PC-9 (cell line): ENCODE measurements at places on chromosomes 13 and 19.

DNA sequence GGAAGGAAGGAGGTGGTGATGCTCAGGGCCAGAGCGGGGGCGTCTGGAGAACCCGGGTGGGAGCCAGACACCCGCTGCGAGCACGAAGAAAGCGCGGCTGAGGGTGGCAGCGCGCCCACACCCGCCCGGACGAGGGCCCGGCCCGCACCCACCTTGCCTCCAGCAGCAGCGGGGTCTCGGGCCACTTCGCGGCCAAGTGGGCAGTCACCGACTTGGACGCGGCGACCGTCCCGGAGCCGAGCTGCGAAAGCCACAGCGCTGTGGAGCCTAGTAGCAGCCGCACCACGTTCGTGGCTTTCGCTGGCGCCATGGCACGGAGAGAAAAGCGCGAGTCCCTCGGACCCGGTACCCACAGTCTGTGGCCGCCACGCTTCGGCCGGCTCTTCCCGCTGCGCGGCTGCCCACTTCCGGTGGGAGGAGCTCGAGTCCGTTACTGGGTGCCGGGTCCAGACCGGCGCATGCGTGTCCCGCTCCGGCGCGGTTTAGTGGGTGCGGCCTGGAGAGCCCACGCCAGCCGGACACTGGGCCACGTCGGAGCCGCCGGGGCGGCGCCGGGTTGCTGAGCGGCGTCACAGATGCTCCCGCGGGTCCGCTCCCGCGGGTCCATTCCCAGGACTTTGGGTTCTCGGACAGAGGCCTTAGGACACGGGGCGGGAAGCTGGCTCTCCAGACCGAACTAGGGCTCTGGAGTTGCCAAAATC lies at the start of gene UGGT2:
UGGT2 (minus strand) TSS at position 399 of the 701 bp plus-strand sequence; CDS start at position 310, 89 bp downstream.
- peak; percentile 86 for DNase-seq

- DNase-seq: peak; percentile 32
Measured at GRCh38 chr13:113584870-113585671, 518 bp downstream of the TFDP1 start.

GRCh38 chr13:43799191-43799590 lies 12.4 kb upstream of the ENOX1 start:
- DNase-seq: no peak

DNA sequence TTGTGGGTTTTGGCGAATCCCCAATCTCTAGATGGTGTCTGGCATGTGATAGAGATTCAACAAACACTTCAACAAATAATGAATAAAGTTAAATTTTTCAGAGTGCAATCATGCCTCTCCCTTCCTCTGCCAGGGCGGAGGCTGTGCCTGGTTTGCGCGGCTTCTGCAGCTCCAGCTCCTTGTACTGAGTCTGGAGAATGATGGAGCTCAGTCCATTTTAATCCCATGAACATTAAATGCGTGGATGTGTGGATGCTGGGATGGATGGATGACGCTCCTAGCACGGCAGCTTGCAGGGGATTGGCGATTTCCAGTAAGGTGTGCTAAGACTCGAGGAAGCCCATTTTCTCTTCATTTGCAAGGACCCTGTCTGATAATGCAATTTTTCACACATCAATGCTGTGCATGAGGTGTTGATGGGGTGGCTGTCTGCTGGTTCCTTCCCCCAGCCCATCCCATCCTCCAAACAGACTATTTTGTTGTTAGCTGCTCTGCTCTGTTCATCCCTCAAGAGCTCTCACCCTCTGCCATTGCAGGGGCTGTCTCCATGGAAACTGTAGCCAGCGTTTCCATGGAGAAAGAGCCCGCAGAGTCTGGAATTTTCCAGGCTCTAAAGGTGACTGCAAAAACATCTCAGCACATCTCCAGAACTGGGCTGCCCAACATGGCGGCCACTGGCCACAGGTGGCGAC lies 92.6 kb upstream of the PEG3 start:
- no peak for DNase-seq

DNA sequence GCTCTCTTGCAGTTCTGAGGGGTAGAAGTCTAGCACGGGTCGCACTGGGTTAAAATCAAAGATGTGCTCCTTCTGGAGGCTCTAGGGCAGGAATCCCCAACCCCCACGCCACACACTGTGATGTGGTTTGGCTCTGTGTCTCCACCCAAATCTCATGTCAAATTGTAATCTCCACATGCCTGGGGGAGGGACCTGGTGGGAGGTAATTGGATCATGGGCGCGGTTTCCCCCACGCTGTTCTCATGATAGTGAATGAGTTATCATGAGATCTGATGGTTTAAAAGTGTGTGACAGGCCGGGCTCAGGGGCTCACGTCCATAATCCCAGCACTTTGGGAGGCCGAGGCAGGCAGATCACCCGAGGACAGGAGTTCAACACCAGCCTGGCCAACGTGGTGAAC lies 26.6 kb upstream of the CALM3 start:
- no peak for DNase-seq

- DNase-seq: peak; percentile 87
Measured at GRCh38 chr19:36008336-36008978, at the start of gene SYNE4. SYNE4 (minus strand) TSS chr19:36008813; CDS start chr19:36008681, 132 bp downstream.

GRCh38 chr19:41701401-41702075 lies 6.9 kb upstream of the CEACAM5 start:
- no peak for DNase-seq

- no peak for DNase-seq
Measured at GRCh38 chr13:48838193-48838973, 137.3 kb upstream of the FNDC3A start.

DNA sequence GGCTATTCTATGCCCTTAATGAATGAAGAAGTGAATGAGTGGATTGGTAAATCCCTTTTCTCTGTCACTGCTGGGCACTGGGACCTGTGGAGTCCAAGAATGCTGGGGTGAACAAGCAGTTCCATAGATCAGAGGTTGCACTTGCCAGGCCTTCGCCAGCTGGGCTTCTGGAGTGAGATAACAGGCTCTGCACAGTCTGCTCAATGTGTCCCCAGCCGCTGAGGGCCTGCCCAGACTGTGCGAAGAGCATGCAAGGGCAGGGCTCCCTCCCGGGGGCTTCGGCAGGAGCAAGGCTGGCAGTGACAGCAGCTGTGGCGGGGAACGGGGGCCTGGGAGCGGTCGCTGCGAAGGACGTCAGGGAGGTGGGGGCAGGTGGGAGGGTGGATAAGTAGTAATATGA lies 51.3 kb downstream of the ZNF536 start:
- DNase-seq: no peak

- no peak for DNase-seq
Measured at GRCh38 chr19:1523412-1524286, at the start of gene PLK5. PLK5 (plus strand) TSS chr19:1524077; CDS start chr19:1526997, 2,920 bp downstream.

DNA sequence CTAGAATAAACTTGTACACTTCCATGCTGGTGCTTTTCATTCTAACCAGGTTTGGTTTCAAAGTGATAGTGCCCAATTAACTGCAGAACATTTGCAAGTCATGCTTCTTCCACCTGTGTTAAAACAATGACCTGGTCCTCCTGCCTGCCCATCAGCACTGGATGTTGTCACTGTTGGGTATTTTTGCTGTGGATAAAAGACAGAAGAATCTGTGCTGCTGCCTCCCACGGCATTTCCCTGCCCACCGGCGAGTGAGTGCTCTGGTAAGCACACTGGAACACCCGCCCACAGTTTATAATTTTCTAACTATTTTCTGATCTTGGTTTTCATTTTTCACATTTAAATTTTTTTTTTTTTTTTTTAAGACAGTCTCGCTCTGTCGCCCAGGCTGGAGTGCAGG lies 2.3 kb upstream of the AKAP8 start:
- no peak for DNase-seq

GRCh38 chr13:81988567-81988966 lies 1647.6 kb upstream of the SPRY2 start:
- no peak for DNase-seq

GRCh38 chr13:49314344-49314882 lies 66.7 kb downstream of the CDADC1 start:
- DNase-seq: no peak
